Central memory CD8-positive, alpha-beta T cell (primary cell): ENCODE measurements at places on chromosomes 2 and 18.

- no peak overlapping the region for H3K4me3 ChIP-seq
- H3K36me3 ChIP-seq: no peaks in the 10 kb centered on the region
- H3K27me3 ChIP-seq: no peaks in the 10 kb centered on the region
- H3K4me1 ChIP-seq: no peaks in the 10 kb centered on the region
- DNase-seq: no peak
Measured at GRCh38 chr18:6627645-6628044, 101.9 kb upstream of the ARHGAP28 start.

DNA sequence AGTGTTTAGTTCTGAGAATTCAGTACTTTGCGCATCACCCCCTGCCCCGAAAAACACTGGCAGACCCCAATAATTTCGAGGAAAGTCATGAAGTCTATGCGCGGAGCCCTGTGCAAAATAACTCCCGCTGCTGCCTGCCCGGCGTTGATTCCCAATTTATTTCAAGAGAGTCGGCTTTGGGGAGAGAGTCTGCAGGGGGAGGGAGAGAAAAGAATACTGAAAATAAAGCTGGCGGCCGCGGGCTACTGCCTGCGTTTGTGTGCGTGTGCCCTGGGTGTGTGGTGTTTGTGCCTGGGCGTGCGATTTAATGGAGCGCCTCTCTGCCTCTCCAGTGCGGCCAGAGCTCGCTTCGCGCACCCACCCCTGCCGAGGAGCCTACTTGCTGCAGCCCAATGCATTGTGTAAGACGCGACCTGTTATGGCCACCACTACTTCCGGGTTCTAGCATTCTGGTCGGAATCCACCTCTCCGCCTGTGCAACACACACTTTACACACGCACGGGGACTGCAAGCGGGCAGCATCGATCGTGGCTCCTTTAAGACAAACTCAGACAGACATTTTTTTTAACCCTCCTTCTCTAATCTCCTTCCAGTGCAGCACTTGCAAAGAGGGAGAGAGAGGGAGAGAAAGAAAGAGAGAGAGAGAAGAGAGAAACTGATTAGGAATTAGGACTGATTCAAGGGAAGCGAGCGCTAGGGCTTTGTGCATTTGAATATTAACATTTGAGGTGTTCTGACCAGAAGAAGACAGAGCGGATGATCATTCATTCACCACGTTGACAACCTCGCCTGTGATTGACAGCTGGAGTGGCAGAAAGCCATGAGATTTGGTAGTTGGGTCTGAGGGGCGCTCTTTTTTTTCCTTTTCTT is at the start of gene MEIS1:
TSS of gene MEIS1 (plus strand) at position 447 of the 870 bp plus-strand sequence. CDS start 732 bp downstream, outside the sequence.
- peak within 1 kb of the TSS; percentile 78 for H3K4me3 ChIP-seq
- H3K27me3 ChIP-seq: peaks cover 88% of the 10 kb centered on the region
- DNase-seq: no peak
- peak within 1 kb of the TSS; percentile 26 for H3K27ac ChIP-seq

- peaks cover 2% of the 10 kb centered on the region for H3K36me3 ChIP-seq
- no peaks in the 10 kb centered on the region for H3K4me1 ChIP-seq
- H3K27ac ChIP-seq: no peak overlapping the region
Measured at GRCh38 chr2:27838502-27838901, 51.7 kb downstream of the RBKS start.

GRCh38 chr2:98093611-98094010 is 6.6 kb downstream of the VWA3B start:
- DNase-seq: no peak
- no peaks in the 10 kb centered on the region for H3K4me1 ChIP-seq
- H3K27ac ChIP-seq: no peak overlapping the region
- peaks cover 42% of the 10 kb centered on the region for H3K27me3 ChIP-seq
- peaks cover 2% of the 10 kb centered on the region for H3K36me3 ChIP-seq

- H3K27ac ChIP-seq: no peak overlapping the region
- no peaks in the 10 kb centered on the region for H3K4me1 ChIP-seq
- H3K27me3 ChIP-seq: no peaks in the 10 kb centered on the region
- H3K4me3 ChIP-seq: no peak overlapping the region
Measured at GRCh38 chr18:5073026-5073944, 123.8 kb downstream of the AKAIN1 start.

DNA sequence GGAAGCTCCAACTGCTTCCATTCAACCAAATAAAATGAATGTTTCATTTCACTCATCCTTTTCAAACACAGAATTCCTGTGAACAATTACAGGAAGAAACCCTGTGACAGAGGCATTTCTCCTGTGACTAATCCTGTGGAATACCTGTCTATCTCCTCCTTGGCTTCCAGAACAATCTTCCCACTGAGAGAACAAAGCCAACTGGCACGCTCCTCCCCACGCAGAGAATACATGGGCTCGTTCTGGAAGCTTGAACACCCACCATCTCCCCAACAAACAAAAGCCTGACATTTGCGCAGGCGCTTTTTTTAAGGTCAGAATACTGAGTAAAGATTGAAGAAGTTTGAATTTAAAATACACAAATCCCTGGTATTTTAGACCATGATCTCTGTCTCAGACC is 104.7 kb upstream of the SLC66A3 start:
- no peak overlapping the region for H3K4me3 ChIP-seq
- H3K4me1 ChIP-seq: peaks cover 8% of the 10 kb centered on the region
- no peaks in the 10 kb centered on the region for H3K36me3 ChIP-seq
- no peak overlapping the region for H3K27ac ChIP-seq
- H3K27me3 ChIP-seq: peaks cover 20% of the 10 kb centered on the region
- DNase-seq: no peak

- no peaks in the 10 kb centered on the region for H3K4me1 ChIP-seq
- peaks cover 16% of the 10 kb centered on the region for H3K27me3 ChIP-seq
- H3K36me3 ChIP-seq: no peaks in the 10 kb centered on the region
- no peak for DNase-seq
- H3K4me3 ChIP-seq: no peak overlapping the region
Measured at GRCh38 chr18:61998335-61998734, 105.5 kb upstream of the RNF152 start.

- H3K4me3 ChIP-seq: peak overlapping the region; percentile 52
- H3K27ac ChIP-seq: no peak overlapping the region
- DNase-seq: peak; percentile 45
- H3K36me3 ChIP-seq: peaks cover 2% of the 10 kb centered on the region
Measured at GRCh38 chr2:105929516-105929915, 184.8 kb downstream of the NCK2 start.

DNA sequence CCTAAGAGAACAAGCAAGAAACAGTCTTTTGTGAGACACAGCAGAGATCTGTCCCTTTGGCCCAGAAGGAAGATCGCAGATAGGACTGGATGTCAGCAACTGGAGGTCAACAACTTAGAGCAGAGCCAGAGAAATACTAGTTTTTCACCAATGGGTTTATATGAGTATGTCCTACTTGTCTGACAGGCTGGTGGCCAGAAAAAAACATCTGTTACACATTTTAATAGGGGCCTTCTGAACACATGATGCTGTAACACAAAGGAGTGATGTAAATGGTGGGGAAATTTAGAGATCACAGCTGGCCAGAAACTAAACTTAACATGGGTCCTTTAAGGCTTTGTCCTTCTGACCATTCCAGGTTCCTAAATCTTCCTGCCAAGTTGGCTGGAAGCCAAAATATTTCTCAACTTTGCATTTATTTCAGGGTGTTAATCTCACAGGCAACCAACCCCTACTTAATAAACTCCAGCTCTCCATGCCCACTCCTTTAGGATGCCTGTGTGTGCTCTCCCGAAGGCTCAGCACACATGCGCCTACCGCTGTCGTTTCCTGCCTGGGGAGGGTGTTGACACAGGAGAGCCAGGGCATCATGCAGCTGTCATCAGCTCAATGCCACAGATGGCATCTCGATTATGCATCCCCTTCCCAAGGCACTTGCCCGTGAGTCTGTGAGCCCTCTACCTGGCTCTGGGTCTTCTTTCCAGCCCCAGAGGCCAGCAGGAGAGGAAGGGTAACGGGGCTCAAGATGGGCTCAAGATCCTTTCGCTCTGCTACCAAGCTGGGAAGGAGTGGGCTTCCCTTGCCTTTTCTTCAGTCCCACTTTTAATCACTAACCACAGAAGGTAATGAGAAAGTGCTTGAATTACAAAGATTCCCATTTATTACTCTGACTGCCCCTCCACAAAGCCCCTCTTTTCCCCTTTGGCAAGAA is 252.5 kb downstream of the ETAA1 start:
- H3K4me1 ChIP-seq: no peaks in the 10 kb centered on the region
- H3K27me3 ChIP-seq: no peaks in the 10 kb centered on the region
- no peak for DNase-seq
- H3K27ac ChIP-seq: no peak overlapping the region
- H3K36me3 ChIP-seq: peaks cover 2% of the 10 kb centered on the region

- no peak for DNase-seq
- peak within 1 kb of the TSS; percentile 39 for H3K27ac ChIP-seq
- peaks cover 81% of the 10 kb centered on the region for H3K27me3 ChIP-seq
- H3K4me3 ChIP-seq: peak within 1 kb of the TSS; percentile 66
- H3K4me1 ChIP-seq: peaks cover 8% of the 10 kb centered on the region
Measured at GRCh38 chr2:74514368-74515270, at the start of gene TLX2. Gene TLX2, plus strand, starts transcription at chr2:74514450. Its CDS starts 357 bp downstream, at chr2:74514807.

- H3K4me3 ChIP-seq: no peak overlapping the region
- H3K36me3 ChIP-seq: no peaks in the 10 kb centered on the region
- no peaks in the 10 kb centered on the region for H3K27me3 ChIP-seq
- peaks cover 5% of the 10 kb centered on the region for H3K4me1 ChIP-seq
Measured at GRCh38 chr2:102014041-102014345, 22.2 kb downstream of the IL1R2 start.
